ENCODE measurements at places on chromosomes 7 and 10. TPM values are rescaled to one million over a fixed set of nuclear protein-coding genes. Genes with fewer than 3 reads are reported as not detected.
A peak's percentile ranks its signal among the peaks of the same experiment; 100 is the strongest.

GRCh38 chr10:76311752-76312636 lies 880.6 kb downstream of the LRMDA start:
- H3K36me3 ChIP-seq: no peaks in the 10 kb centered on the region
- H3K27ac ChIP-seq: no peak overlapping the region
- no peaks in the 10 kb centered on the region for H3K27me3 ChIP-seq
- DNase-seq: no peak
- no peaks in the 10 kb centered on the region for H3K4me1 ChIP-seq

DNA sequence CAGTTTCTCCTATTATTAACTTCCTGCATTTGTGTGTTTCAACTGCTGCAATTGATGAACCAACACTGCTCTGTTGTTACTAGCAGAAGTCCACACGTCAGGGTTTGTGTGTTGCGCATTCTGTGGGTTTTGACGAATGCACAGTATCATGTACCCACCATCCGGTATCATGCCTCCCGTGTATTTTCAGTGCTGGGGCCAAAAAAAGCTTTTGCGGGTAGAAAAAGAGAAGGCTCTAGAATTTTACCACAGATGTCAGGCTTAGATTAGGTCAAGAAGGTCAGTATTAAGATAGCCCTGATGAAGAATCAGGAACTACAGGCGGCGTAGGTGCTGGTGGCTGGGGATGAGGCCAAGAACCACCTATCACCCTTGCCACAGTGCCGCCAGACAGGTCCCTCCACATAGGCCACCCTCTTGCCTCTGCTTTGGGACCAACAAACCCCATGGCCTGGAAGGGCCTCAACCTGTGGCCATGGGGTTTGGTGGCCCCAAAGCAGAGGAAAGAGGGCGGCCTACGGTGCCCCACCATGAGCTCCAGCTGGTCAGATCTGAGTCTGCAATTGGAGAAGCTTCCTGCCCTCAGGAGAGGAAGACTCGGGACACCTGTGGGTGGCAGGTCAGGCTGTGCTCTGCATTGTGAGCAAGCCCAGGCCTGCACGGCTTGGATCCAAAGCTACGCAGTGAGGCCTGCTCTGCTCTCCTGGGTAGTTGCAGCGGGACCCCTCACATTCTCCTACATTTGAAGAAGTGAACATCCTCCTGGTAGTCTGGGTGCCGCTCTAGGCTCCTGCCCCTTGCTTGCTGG lies 71.9 kb downstream of the MKI67 start:
- DNase-seq: no peak
- no peaks in the 10 kb centered on the region for H3K27me3 ChIP-seq
- H3K4me3 ChIP-seq: no peak overlapping the region
- peaks cover 43% of the 10 kb centered on the region for H3K36me3 ChIP-seq
- peak overlapping the region; percentile 40 for H3K27ac ChIP-seq

- H3K27ac ChIP-seq: no peak overlapping the region
- H3K36me3 ChIP-seq: no peaks in the 10 kb centered on the region
- no peak for DNase-seq
- no peaks in the 10 kb centered on the region for H3K4me1 ChIP-seq
Observed at GRCh38 chr7:81574723-81575326, 195.0 kb downstream of the HGF start.

- no peak for DNase-seq
- no peaks in the 10 kb centered on the region for H3K27me3 ChIP-seq
- H3K4me3 ChIP-seq: no peak overlapping the region
- H3K36me3 ChIP-seq: peaks cover 54% of the 10 kb centered on the region
Observed at GRCh38 chr10:11292576-11293302, 275.1 kb downstream of the CELF2 start.

GRCh38 chr10:72306215-72306760 lies 32.6 kb downstream of the DDIT4 start:
- H3K27me3 ChIP-seq: no peaks in the 10 kb centered on the region
- peaks cover 4% of the 10 kb centered on the region for H3K36me3 ChIP-seq
- H3K4me3 ChIP-seq: peak overlapping the region; percentile 20

GRCh38 chr10:126422567-126422966 lies 34.3 kb upstream of the ADAM12 start:
- H3K27me3 ChIP-seq: no peaks in the 10 kb centered on the region
- no peak for DNase-seq
- H3K27ac ChIP-seq: no peak overlapping the region
- H3K4me3 ChIP-seq: no peak overlapping the region
- no peaks in the 10 kb centered on the region for H3K36me3 ChIP-seq

GRCh38 chr7:120725376-120726039 lies 132.4 kb downstream of the TSPAN12 start:
- H3K4me3 ChIP-seq: no peak overlapping the region
- DNase-seq: no peak
- no peaks in the 10 kb centered on the region for H3K4me1 ChIP-seq

DNA sequence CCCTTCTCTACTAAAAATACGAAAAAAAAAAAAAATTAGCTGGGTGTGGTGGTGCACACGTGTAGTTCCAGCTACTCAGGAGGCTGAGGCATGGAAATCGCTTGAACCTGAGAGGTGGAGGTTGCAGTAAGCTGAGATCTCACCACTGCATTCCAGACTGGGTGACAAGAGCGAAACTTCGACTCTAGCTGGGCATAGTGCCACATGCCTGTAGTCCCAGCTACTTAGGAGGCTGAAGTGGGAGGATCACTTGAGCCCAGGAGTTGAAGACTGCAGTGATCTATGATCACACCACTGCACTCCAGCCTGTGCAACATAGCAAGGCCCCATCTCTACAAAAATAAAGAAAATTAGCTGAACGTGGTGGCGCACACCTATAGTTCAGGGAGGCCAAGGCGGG lies 1.2 kb upstream of the SPACDR start:
- peaks cover 4% of the 10 kb centered on the region for H3K4me1 ChIP-seq
- peaks cover 12% of the 10 kb centered on the region for H3K36me3 ChIP-seq
- H3K27ac ChIP-seq: no peak overlapping the region
- DNase-seq: no peak

GRCh38 chr10:33820531-33820930 lies 486.1 kb upstream of the NRP1 start:
- H3K36me3 ChIP-seq: no peaks in the 10 kb centered on the region
- DNase-seq: no peak
- peaks cover 3% of the 10 kb centered on the region for H3K27me3 ChIP-seq
- no peak overlapping the region for H3K27ac ChIP-seq

- H3K36me3 ChIP-seq: no peaks in the 10 kb centered on the region
- peaks cover 8% of the 10 kb centered on the region for H3K4me1 ChIP-seq
- peaks cover 39% of the 10 kb centered on the region for H3K27me3 ChIP-seq
- peak overlapping the region; percentile 87 for H3K4me3 ChIP-seq
Observed at GRCh38 chr10:91887272-91888076, 21.8 kb downstream of the FGFBP3 start.

- DNase-seq: no peak
- no peak overlapping the region for H3K27ac ChIP-seq
- peaks cover 8% of the 10 kb centered on the region for H3K36me3 ChIP-seq
- H3K4me3 ChIP-seq: no peak overlapping the region
- peaks cover 48% of the 10 kb centered on the region for H3K4me1 ChIP-seq
- H3K27me3 ChIP-seq: no peaks in the 10 kb centered on the region
Observed at GRCh38 chr7:55531536-55531935, 40.8 kb downstream of the VOPP1 start.

- peak overlapping the region; percentile 51 for H3K4me3 ChIP-seq
- H3K36me3 ChIP-seq: peaks cover 2% of the 10 kb centered on the region
- no peak overlapping the region for H3K27ac ChIP-seq
Observed at GRCh38 chr7:5429857-5430611, 6.4 kb upstream of the TNRC18 start.

- DNase-seq: peak; percentile 43
- H3K4me1 ChIP-seq: peaks cover 15% of the 10 kb centered on the region
- peaks cover 6% of the 10 kb centered on the region for H3K36me3 ChIP-seq
- H3K4me3 ChIP-seq: peak overlapping the region; percentile 63
- H3K27me3 ChIP-seq: peaks cover 4% of the 10 kb centered on the region
Observed at GRCh38 chr10:133442191-133442966, 11.4 kb upstream of the SCART1 start.

GRCh38 chr10:64257704-64258103 lies 736.5 kb downstream of the REEP3 start:
- no peaks in the 10 kb centered on the region for H3K36me3 ChIP-seq
- H3K4me1 ChIP-seq: no peaks in the 10 kb centered on the region
- no peak overlapping the region for H3K4me3 ChIP-seq
- no peak overlapping the region for H3K27ac ChIP-seq
- no peak for DNase-seq
- no peaks in the 10 kb centered on the region for H3K27me3 ChIP-seq

- H3K4me3 ChIP-seq: no peak overlapping the region
- DNase-seq: no peak
- H3K27me3 ChIP-seq: no peaks in the 10 kb centered on the region
- H3K36me3 ChIP-seq: peaks cover 1% of the 10 kb centered on the region
- H3K4me1 ChIP-seq: peaks cover 7% of the 10 kb centered on the region
Observed at GRCh38 chr10:1954300-1954699, 217.0 kb upstream of the ADARB2 start.

GRCh38 chr7:44707558-44708230 lies 41.0 kb upstream of the ZMIZ2 start:
- H3K4me1 ChIP-seq: peaks cover 7% of the 10 kb centered on the region
- no peaks in the 10 kb centered on the region for H3K27me3 ChIP-seq
- no peak overlapping the region for H3K27ac ChIP-seq
- H3K36me3 ChIP-seq: peaks cover 25% of the 10 kb centered on the region
- DNase-seq: no peak

DNA sequence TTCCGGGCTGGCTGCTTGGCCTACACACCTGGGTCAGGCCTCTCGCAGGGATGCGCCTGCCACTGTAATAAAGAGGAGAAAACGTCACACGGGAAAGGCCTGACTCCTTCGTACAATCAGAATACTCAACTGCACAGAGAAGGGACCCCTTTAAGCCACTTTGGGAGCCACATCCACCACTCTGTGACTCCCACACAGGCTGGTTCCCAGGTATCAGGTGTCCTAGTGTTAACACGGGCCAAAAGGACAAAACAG lies 5.8 kb upstream of the ZNF736 start:
- DNase-seq: no peak
- H3K36me3 ChIP-seq: peaks cover 9% of the 10 kb centered on the region
- H3K27ac ChIP-seq: peak overlapping the region; percentile 98
- H3K4me3 ChIP-seq: peak overlapping the region; percentile 98
- H3K27me3 ChIP-seq: no peaks in the 10 kb centered on the region

DNA sequence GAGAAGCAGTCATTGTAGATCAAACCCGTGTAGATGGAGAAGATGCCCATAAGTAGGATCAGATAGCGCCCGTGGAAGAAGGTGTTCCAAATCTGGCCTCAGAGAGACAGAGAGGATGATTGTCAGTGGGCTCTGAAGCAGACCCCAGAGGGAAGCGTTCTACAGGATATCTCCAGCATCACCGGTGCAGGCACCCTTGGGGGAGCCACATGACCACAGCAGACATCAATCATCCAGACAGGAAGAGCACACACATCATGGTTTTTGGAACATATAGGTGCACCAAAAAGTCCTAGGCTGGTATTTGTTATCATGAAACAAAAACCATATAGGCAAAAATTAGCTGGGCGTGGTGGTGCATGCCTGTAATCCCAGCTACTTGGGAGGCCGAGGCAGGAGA lies 44.0 kb upstream of the SVOPL start:
- H3K4me3 ChIP-seq: no peak overlapping the region
- no peaks in the 10 kb centered on the region for H3K36me3 ChIP-seq
- peaks cover 6% of the 10 kb centered on the region for H3K27me3 ChIP-seq
- H3K27ac ChIP-seq: no peak overlapping the region

DNA sequence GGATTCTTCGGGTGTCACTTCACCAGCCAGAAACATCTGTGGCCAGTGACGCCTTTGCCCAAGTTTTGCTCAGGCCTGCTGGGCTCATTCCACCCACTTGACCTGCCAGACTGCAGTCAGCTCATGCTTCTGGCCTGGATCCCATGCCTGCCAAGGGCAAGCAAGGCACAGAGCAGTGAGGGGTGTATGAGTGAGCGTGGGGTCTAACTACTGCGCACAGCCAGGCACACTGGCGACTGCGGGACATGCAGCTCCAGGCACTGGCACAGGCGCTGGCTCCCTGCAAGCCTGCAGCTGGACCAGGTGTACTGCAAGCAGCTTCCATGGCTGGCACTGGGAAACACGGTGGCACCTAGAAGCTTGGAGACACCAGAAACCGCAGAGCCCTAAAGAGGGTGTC lies 80.1 kb downstream of the MTERF1 start:
- H3K27ac ChIP-seq: no peak overlapping the region
- H3K36me3 ChIP-seq: no peaks in the 10 kb centered on the region
- H3K27me3 ChIP-seq: no peaks in the 10 kb centered on the region
- no peak for DNase-seq
- H3K4me1 ChIP-seq: no peaks in the 10 kb centered on the region

DNA sequence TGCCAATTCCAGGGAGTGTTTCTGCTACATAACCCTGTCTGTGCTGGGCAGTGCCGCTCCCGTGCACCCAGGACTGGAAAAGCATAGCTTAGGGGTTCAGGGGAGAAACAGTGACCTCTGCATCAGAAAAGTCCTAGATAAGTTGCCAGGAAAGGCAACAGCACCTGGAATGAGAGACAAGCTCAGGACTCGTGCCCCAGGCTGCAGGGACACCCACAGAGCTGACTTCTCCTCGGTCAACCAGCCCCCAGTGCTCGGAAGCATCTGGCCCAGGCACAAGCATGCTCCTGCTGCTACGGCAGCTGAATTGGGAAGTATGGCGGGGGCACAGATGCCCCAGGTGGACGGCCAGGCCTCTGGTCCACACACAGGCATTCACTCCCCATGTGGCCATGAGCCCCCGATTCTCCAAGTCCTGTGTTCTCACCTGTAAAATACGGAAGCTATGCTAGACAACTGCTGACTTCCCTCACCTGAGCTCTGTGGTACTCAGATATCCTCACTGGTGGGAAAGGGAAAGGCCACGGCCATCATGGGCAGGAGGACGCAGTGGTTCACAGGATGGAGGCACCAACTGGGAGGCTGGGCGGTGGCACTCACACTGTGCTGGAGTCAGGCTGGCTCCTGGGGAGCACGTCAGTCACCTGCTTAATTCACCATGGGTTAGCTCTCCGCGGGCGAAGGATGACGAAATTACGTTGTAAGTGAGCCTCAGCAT lies 220.5 kb downstream of the PTPRN2 start:
- no peaks in the 10 kb centered on the region for H3K36me3 ChIP-seq
- no peaks in the 10 kb centered on the region for H3K4me1 ChIP-seq
- H3K27ac ChIP-seq: no peak overlapping the region
- DNase-seq: no peak
- no peak overlapping the region for H3K4me3 ChIP-seq

Gene ZNF862
- total RNA-seq: 45.6 TPM

Gene BICC1
- not detected for total RNA-seq

Gene TDRD1
- 0.20 TPM for total RNA-seq

Gene GSDME
- total RNA-seq: 3.1 TPM

Gene ZPBP
- total RNA-seq: not detected

Gene C10orf105
- total RNA-seq: 0.17 TPM

Gene GPRIN2
- total RNA-seq: not detected

Gene ASB10
- not detected for total RNA-seq

Gene SPDYE5
- not detected for total RNA-seq

Gene CCDC7
- 34.5 TPM for total RNA-seq

Gene SHTN1
- 0.61 TPM for total RNA-seq

Gene PRPS1L1
- total RNA-seq: not detected

Gene RAMP3
- not detected for total RNA-seq

Gene ACSM6
- not detected for total RNA-seq
